ENCODE measurements at places on chromosomes 6 and 20.
A peak's percentile ranks its signal among the peaks of the same experiment; 100 is the strongest.

- DNase-seq: no peak
Observed at GRCh38 chr6:31162463-31163165, 4.2 kb downstream of the TCF19 start.

DNA sequence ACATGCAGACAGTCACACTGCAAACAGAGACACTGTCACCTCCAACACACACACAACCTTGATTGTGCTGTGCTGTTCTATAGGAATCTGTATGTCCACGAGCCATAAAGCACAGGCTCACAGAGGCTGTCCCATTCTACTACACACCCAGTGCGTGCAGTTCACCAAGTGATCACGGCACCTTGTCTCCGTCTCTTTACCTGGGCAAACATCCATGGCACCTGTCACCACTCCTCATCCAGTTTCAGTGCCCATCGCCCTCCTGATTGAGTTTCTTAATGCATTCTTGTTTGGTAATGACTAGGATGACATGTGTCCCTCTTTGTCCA is 65.8 kb upstream of the STMND1 start:
- DNase-seq: no peak

DNA sequence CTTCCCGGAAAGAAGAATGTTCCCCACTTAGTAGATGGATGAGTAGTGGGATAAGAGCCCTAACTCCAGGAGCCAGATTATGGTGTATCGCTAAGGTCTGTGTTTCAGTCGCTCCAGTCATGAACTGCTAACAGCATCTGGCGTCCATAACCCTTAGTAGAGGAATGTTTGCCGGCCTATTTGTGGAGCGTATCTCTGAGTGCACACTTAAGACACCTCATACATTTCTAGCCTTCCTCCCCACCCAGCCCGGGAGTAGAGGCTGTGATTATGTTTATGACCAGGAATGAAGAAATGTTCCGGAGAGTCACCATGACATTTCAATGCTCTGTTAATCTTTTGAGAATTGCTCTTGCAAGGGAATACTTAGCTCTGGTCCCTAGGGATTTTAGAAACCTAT is 251.1 kb upstream of the SOX4 start:
- no peak for DNase-seq

GRCh38 chr20:36065427-36065998 is 89.0 kb upstream of the EPB41L1 start:
- DNase-seq: peak; percentile 32

DNA sequence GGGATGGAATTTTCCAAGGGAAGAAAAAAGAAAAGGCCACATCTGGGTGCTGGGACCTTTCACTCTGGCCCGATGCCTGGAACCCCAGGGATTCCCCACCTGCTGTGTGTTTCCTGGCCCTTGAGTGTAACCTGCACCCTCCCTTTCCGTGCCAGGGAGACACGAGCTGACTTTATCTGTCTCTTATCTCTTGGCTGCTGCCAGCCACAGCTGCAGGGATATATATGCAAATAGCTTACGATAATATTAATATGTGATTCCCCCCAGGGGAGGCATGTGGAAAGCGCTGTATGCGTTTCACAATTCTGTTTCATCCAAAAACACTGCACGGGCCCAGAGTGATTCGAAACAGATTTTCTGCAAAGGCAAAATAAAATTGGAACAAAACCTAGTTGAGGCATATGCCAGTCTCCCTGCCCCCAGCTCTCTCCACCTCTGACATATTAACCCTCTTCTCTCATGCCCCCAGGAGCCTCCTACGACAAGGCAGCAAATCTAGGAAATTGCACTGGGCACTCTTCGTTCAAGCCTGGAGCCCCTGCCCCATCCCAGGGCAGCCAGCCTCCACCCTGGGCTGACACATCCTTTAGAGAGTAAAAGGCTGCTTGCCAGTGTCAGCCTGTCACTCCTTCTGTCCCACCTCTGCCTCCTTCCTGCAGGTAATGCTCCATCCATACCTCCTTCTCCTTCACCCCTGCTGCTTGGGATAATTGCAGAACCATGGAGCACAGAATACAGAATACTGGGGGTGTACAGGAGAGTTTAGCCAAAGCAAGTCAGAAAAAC is 1.3 kb downstream of the RIPOR3 start:
- DNase-seq: peak; percentile 90

GRCh38 chr6:4967301-4968030 is 36.4 kb downstream of the RPP40 start:
- no peak for DNase-seq

DNA sequence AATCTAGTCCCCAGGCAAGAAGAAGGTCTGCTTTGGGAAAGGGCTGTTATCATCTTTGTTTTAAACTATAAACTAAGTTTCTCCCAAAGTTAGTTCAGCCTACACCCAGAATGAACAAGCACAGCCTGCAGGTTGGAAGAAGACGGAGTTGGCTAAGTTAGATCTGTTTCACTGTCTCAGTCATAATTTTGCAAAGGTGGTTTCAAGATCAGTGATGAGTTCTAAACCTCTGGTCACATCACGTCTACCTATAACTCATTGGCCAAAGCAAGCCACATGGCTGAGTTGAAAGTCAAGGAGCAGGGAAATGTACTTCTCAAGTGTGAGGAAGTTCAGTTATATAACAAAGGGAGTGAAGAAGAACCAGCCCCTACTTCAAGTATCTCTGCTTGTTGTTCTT is 50.5 kb upstream of the ECI2 start:
- DNase-seq: no peak

GRCh38 chr6:138382498-138383265 is 5.0 kb downstream of the SMIM28 start:
- DNase-seq: no peak

DNA sequence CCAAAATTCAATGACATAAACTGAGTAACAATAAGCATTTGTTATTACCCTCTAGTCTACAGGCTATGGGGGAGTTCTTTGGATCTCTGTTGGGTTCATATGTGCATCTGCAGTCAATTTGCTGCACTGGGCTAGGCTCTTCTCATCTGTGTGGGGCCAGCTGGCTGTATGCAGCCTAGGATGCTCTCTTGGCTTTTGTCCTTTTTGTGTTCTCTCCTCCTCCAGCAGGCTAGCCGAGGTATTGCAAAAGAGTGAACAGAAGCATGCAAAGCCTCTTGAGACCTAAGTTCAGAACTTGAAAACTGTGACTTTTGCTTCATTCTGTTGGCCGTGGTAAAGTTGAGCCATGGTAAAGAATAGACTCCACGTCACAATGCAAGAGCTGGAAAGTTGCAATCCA is 62.8 kb upstream of the FOXO3 start:
- DNase-seq: peak; percentile 31

DNA sequence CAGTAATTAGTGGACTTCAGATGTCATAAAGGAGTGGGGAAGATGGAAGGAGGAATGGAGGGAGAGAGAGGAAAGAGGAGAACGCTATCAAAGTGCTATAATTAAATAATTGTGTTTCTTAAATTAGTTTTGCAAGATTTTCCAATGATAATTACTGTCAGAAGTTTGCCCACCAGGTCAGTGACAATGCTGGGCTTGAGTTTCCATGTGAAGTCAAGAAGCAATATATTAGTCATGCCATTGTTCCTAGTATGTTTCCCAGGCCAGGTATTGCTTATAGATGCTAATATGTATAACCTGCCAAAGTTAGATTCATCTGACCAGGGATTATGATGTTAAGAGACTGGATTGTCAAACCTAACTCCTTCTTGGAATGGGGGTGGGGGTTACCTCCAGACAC is 131.9 kb downstream of the GJA10 start:
- no peak for DNase-seq

DNA sequence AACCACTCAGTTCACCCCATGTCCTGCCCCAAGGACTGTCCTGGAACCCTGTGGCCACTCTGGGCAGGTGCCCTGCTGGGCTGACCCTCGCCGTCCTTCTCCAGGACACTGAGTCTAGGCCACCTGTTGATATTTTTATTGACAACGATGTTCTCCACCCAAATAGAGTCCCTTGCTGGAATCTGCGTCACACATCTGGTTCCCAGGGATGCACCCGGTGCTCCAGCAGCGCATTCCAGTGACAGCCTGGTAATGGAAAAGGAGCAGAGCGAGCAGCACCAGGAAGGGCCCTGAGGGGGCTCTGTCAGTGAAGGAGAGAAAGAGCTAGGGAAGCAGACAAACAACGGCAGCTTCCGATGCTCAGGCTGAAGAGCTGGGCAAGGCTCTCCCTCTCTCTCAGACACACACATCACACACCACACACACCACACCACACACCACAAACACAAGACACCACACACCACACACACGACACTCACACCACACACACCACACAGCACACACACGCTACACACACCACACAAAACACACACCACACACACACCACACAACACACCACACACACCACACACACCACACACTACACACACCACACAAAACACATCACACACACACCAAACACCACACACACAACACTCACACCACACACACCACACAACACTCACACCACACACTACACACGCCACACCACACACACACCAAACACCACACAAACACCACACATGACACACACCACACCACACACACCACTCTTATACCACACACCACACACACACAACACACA is 117.9 kb upstream of the THBS2 start:
- no peak for DNase-seq

DNA sequence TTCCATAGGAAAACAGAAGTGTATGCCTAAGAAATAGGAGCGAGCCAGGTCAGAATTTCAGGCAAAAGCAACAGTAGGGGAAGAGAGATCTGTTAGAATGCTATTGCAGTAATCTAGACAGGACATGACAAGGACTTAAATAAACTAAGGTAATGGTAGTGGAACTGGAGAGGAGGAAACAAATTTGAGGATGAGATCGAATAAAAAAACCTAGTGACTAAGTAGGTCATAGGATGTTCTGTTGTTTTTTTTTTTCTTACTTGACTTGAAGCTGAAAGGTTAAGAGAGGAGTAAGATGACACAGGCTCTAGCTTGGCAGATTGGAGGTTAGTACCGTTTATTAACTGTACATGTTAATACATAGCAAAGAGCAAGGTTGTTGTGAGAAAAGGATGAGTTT is 28.6 kb downstream of the ORC3 start:
- no peak for DNase-seq

DNA sequence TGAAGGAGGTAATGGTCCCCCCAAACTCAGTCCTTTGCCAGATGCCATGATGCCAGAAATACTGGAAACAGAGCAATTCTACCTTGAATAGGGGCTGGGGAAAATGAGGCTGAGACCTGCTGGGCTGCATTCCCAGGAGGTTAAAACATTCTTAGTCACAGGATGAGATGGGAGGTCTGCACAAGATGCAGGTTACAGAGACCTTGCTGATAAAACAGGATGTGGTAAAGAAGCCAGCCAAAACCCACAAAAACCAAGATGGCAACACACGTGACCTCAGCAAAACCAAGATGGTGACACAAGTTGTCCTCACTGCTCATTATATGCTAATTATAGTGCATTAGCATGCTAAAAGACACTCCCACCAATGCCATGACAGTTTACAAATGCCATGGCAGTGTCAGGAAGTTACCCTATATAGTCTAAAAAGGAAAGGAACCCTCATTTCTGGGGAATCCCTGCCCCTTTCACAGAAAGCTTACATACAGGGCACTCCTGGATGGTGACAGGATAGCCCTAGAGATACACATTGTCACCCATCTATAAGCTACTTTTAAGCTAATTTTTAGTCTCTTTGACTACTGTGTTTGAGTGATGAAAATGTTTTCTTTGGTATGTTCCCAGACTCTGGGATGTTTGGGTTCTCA is 979.7 kb downstream of the TBC1D32 start:
- no peak for DNase-seq

GRCh38 chr20:11197851-11198250 is 524.1 kb upstream of the JAG1 start:
- DNase-seq: no peak

DNA sequence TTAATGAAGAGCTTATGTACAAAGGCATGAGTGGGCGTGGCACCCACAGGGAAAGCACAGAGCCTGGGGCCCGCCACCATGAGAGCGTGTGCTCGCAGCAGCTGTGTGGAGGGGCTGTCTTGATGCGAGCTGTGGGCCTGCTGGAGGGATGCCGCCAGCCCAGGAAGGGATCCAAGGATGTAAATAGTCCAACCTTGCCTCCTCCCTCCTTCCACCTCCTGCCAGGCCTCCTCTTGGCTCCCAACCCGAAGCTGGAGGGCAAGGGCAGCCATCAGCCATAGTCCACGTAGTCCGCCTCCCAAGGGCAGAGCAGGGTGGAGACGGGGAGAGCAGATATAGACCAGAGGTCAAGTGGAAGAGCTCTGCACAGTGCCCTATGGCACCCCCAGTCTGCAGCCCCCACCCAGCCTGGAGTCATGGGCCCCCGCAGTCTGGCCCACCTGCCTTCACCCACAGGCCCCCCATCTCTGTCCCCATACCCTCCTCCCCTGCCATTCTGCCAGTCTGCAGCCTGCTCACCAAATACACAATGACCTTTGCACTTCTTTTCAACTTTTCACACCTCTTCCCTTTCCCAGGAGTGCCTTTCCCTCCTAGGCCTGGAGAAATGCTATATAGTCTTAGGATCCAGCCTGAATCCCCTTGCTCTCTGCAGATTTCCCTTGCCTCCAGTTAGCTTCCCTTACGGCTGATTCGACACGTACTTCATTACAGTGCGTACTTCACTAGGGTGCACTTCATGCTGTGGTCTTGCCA is 77.1 kb downstream of the SHLD1 start:
- DNase-seq: peak; percentile 56

GRCh38 chr6:51494342-51494741 is 593.1 kb downstream of the PKHD1 start:
- no peak for DNase-seq

DNA sequence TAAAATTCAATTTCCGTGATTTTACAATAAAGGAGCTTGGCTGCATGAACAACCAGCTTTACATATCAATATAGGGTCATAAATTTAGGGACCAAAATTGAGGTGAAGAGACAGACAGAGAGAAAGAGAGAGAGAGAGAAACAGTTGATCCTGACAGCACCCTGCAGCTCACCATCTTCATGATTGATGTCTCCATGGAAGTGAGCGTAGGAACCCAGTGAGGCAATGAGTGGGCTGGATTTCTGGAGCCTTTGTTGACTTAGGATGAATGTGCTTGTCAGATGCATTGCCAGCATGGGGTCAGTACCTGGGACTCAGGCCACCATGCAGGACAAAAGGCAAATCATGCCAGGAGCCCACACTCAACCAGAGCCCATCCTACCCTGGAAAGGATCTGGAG is 165.1 kb upstream of the SYNDIG1 start:
- DNase-seq: no peak

GRCh38 chr6:89098461-89098860 is 17.9 kb downstream of the PNRC1 start:
- no peak for DNase-seq

GRCh38 chr6:41846666-41847237 is 48.4 kb downstream of the USP49 start:
- DNase-seq: peak; percentile 71

DNA sequence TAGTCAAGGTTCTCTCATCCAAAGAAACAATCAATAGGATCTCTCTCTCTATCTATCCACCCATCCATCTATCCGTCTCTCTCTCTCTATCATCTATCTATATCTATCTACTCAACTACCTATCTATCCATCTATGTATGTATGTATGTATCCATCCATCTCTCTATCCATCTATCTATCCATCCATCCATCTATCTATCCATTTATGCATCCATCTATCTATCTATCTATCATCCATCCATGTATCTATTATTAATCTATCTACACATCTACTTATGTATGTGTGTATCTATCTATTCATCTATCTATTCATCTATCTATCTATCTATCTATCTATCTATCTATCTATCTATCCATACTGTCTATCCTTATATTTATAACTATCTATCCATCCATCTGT is 99.3 kb downstream of the FNDC1 start:
- DNase-seq: no peak

GRCh38 chr6:89449193-89449592 is 16.2 kb downstream of the ANKRD6 start:
- no peak for DNase-seq

- no peak for DNase-seq
Observed at GRCh38 chr6:87124074-87124473, 29.2 kb upstream of the CGA start.

Data from body of pancreas (tissue), 4 donors.